Left cardiac atrium (tissue), 4 donors: ENCODE measurements at places on chromosomes 3 and 15.

GRCh38 chr15:71011503-71012155, 103.6 kb upstream of the THSD4 start:
- no peak for DNase-seq

DNA sequence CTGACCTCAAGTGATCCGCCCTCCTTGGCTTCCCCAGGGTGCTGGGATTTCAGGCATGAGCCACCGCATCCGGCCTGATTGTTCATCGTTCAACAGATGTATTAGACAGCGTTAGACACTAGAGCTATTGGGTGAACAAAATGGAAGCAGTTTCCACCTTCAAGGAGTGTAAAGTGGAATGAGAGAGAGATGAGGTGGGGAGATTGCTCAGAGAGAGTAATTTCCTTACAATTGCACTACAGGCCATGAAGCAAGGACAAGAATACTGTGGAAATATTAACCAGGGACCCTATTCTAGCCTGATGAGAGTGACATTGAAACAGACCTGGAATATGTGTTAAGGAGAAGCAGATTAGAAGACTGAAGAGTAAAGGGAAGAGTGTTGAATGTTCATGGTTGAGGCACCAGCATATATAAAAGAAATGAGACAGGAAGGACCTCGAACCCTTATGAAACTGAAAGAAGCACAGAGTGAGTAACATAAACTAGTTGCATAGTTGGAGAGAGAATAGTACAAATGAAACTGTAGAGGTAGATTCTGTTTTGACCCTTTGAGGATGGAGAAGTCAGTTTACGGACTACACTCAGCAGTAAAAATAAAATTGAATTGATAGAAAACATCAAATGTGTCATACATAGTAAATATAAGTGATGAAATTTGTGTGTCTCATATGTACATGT, 7.2 kb downstream of the RTF1 start:
- DNase-seq: no peak

- no peak for DNase-seq
Measured at GRCh38 chr3:162292409-162292808, 795.8 kb downstream of the OTOL1 start.

- DNase-seq: no peak
Measured at GRCh38 chr3:149613988-149614387, 43.8 kb downstream of the WWTR1 start.

DNA sequence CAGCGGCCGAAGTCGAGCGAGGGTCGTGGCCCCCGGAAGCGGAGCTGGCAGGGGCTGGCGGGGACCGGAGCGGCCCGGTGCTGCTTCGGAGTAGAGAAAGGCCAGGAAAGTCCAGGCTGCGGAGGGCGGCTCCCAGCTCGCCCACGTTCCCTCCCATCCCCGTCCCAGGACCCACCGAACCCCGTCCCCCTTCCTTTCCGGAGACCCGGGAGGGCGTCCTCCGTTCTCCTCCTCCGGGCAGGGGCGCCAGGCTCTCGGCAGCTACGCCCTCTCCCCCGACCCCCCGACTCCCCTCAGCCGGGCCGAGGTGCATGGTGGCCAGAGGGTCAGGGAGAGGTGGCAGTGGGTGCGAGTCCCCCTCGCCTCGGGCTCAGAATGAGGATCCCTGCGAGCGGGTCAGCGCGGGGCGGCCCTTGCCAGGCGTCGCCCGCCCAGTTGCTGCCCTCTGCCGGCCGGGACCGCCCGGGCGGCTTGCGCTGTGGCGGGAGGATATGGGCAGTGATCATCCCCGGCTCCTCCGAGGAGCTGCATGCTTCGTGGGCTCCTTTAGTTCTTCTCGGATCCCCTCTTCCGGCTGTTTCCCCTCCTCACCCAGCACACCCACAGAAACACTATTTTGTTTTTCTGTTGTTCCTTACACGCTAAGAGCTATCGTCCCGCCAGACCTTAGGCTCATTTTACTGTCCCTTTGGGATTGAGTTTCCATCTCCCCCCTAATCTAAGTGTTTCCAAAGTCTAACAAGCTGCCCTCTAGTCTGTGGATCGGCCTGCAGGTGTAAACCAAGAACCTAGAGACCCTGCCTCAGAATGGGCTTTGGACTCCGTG, 744 bp upstream of the ALDH1A2 start:
- peak; percentile 79 for DNase-seq

GRCh38 chr3:59559721-59560435, 510.1 kb upstream of the CFAP20DC start:
- no peak for DNase-seq

DNA sequence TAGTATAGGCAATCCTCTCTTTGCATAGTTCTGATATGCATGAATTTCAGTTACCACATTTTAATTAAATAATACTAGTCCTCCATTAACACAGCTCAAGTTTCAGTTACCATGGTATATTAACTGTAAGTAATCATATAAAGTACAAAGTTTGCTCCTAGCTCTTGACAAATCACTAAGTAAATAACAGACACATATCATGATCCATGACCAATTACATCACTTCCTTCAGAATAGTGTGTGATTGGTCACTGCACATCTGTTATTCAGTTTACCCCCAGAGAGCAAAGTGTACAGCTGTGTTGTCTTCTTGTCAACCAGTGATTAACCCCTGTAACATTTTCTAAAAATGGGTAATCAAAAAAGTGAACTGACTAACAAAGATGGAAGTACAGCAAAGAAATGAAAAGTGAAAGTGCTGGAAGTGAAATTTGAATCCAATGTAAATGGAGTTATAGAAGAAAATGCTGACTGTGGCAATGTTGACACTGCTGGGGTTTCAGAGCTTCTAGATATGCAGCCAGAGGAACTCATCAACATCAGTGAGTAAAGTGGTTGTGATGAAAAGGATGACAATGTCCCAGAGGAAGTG, 30.2 kb upstream of the LEKR1 start:
- DNase-seq: no peak

- no peak for DNase-seq
Measured at GRCh38 chr3:31562525-31562924, 29.8 kb downstream of the STT3B start.

DNA sequence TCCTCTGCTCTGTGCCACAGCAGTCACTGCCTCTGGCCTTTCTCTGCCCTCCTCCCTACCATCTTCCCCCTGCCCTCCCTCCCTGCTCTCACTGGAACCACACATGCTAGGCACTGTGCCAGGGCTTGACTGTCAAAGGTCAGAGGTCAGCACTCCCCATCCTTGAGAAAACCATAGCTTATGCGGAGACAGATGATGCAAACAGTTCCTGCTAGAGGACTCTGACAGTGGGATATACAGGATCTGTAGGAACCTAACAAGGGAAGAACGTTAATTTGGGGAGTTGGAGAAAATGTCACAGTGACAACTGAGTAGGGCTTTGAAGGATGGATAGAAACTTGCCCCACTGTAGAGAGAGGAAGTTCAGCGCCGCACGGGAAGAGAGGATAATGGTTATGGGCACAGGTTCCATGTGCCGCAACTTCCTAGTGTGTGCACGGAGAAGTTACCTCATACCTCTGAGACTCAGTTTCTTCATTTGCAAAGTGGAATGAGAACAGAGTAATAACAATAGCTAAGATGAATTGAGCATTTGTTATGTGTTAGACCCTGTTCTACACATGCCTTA, 29.3 kb upstream of the XYLB start:
- no peak for DNase-seq

- no peak for DNase-seq
Measured at GRCh38 chr3:177711637-177712036, 514.4 kb upstream of the TBL1XR1 start.

- DNase-seq: no peak
Measured at GRCh38 chr3:52313774-52314188, 2.3 kb upstream of the DNAH1 start.

- no peak for DNase-seq
Measured at GRCh38 chr3:133863911-133864310, 31.8 kb downstream of the RAB6B start.
